LNCaP clone FGC (cell line): ENCODE measurements at places on chromosomes 5 and 9.

DNA sequence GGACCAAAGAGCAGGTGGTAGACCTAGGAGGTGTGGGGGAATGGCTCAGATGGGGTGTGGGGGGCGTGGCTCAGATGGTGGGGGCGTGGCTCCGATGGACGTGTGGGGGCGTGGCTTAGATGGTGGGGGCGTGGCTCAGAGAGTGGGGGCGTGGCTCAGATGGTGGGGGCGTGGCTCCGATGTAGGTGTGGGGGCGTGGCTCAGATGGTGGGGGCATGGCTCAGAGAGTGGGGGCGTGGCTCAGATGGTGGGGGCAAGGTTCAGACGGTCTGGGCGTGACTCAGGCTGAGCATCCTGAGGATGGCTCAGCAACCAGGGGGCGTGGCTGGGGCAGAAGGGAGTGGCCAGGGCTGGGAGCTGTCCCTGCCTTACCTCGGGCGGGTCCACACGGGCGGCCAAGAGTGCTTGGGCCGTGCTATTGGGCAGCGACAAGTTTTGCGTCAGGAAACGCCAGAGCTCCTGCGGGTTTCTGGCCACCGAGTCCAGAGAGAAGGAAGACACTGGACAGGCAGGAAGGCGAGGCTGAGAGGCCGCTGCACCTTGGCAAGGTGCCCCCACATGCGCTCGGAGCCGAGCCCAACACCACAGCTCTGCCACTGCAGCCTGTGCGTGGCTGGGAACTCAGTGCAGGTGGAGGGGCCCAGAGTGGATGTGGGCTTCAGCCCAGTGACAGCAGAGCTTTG lies 5.9 kb downstream of the ABCA2 start:
- peak; percentile 99 for DNase-seq

DNA sequence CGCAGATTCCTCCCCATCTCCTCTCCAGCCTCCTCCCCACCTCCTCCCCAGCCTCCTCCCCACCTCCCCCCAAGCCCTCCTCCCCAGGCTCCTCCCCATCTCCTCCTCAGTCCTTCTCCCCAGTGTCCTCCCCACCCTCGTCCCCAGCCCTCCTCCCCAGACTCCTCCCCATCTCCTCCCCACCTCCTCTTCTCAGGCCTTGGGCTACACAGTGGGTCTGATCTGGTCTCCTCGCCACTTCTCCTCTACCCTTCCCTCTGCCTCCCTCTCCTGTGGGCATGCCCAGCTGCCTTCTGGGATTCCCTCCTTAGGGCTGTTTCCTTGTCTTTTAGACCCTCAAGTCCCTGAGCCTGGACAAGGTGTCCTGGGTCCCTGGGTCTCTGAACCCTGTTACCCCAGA lies 28.3 kb downstream of the CXXC5 start:
- no peak for DNase-seq

GRCh38 chr5:168347368-168348083 lies 56.1 kb downstream of the WWC1 start:
- DNase-seq: no peak

DNA sequence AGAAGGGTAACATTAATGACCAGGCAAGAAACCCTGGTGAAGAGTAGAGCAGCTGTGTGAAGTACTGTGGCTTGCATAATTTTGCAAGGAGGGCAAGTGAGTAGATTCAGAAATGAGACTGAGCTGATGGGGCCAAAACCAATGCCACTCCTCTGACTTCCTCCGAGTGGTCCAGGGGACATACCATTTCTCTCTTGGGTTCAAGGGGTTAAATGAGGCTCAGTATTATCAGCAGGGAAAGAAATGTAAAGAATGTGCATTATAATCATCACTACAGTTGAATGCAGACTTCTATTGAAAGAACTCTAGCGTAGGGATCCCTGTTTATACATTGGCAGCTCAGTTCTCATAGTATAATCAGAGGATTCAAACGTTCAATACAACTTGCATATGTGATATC lies 9.9 kb downstream of the POLR3G start:
- no peak for DNase-seq

DNA sequence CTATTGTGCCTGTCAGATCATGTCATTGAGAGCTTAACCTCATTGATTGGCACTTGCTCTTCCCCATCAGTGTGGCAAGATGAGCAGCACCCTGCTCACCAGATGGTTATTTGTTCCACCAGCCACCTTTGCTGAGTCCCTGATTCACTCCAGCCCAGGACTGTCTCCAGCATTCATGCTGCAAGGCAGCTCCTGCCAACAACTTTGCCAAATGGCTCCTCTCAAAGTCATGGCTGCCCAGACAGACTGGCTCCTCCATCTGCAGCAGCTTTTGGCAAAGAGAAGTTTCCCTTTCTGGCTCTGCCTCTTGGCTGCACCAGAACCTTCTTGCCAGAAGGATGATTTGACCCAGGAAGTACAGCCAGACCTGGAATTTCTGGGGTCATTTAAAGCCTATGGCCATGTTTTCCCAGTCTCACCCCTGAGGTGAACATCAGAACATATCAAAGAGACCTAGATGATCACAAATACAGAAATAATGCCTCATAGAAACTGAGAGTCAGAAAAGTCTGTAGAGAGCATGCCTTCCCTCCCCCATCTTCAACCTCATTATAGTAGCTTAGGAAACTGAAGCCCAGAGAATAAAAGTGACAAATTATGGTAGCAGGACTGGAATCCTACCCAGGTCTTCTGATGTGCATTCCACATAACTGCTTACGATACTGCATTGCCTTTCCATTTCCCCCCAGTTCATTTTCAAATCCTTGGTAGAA lies 10.4 kb downstream of the PPP2R2B start:
- DNase-seq: no peak

DNA sequence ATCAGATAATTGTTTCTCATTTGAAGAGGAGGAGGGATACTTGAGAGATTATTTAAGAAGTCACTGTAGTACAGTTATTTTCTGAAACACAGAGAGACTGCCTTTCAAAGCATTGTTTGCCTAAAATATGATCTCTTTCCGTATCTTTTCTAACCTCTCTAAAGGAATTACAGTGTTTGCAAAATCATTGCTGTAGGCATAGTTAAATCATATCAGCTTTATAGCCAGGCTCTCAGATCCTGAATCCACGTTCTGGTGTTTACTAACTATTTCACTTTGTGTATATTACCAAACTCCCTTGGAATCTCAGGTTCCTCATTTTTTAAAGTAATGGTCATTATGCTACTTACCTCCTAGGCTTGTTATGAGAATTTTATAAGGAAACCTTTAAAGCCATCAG lies 1151.6 kb upstream of the CDH9 start:
- DNase-seq: peak; percentile 42

GRCh38 chr5:122656160-122656559 lies 118.7 kb upstream of the SNX2 start:
- DNase-seq: no peak

DNA sequence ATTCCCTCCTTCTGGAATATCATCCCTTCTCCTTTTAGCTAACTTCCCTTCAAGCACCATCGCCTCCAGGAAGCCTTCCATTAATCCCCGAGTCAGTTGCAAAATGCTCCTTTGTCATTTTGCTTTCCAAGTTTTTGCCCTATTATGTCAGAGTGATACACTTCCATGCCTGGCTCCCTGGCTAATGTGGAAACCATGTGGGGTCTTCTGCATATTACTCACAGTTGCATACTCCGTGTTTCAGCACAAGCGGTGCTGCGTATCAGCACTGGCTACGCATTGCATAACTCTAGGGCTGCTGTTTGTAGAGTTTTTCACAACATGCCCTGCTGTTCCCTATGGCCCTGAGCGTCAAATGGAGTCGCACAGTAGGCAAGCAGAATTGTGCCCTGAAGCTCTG lies 1.9 kb downstream of the TEX53 start:
- no peak for DNase-seq

GRCh38 chr9:110947491-110948044 lies 90.7 kb downstream of the LPAR1 start:
- DNase-seq: peak; percentile 50

DNA sequence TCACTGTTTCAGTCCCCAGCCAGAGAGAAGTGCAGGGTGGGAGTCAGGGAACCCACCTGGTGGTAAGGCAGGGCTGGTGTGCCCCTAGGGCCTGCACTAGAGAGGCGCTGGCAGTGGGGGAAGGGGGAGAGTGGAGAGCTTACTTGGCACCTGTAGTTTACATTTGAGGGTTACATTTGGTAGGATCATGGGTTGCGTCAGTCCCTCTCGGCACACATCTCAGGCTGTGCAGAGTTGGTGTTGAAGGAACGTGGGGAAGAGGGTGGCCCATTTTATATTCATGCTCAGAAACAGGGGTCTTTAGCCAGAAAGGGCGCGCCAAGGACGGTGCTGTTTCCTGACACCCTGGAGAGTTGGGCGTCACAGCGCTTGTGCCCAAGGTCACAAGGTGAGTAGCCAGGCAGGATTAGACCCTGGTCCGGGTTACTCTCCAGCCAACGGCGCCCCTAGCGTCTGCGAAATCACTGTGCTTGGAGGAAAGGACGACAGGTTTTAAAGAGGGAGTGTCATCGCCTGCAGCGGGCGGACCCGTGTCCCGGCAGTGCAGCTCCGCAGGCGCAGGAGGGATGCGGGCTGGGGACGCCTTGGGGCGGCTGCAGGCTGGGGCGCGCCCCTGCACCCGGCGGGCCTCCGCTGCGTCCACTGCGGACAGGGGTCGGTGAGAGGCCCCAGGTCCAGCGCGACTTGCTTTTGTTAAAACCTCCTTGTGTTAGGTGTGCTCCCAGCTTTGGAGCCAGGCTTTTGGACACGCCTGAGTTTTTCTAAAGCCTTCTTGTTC lies 272.6 kb downstream of the FANCC start:
- DNase-seq: no peak

DNA sequence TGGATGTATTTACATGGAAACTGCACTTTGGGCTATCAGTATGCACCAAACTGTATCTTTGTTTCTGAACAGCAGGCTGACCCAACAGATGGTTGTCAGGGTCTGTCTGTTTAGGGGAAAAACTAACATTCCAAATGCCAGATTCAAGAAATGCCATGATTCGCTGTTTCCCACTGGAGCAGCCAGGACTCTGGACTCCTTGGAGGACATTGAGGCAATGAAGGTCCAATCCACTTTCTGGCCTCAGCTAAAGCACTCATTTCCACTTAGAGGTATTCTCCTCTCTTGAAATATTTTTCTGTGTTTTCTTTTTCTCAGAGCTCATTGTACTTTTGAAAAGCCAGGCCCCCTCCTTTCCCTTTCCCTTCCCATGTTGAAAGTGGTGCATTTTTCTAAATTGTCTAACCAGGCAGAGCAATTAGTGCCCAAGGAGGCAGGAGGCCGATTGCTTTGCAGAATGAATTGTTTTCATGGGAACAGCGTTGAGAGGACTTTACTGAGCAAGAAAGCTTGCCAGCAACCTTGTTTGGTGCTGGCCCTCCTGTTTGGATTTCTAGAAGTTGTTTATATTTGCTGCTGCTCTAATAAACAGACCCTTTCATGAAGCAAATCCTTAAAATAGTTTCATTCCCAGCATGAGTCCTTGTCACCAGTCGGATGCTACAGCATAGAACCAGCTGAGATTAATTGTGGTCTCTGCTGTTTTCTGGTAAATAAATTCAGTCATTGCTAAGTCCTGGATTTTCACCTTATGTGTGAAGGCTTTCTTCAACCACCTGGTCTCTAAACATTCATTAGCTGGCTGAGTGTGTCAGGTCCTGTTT lies 132.8 kb upstream of the TAF11L2 start:
- no peak for DNase-seq

GRCh38 chr5:152505442-152506042 lies 100.5 kb upstream of the NMUR2 start:
- peak; percentile 13 for DNase-seq

- DNase-seq: no peak
Observed at GRCh38 chr9:125747765-125748445, 732 bp downstream of the PBX3 start.

GRCh38 chr9:120924698-120925534 lies 1.7 kb downstream of the TRAF1 start:
- no peak for DNase-seq

DNA sequence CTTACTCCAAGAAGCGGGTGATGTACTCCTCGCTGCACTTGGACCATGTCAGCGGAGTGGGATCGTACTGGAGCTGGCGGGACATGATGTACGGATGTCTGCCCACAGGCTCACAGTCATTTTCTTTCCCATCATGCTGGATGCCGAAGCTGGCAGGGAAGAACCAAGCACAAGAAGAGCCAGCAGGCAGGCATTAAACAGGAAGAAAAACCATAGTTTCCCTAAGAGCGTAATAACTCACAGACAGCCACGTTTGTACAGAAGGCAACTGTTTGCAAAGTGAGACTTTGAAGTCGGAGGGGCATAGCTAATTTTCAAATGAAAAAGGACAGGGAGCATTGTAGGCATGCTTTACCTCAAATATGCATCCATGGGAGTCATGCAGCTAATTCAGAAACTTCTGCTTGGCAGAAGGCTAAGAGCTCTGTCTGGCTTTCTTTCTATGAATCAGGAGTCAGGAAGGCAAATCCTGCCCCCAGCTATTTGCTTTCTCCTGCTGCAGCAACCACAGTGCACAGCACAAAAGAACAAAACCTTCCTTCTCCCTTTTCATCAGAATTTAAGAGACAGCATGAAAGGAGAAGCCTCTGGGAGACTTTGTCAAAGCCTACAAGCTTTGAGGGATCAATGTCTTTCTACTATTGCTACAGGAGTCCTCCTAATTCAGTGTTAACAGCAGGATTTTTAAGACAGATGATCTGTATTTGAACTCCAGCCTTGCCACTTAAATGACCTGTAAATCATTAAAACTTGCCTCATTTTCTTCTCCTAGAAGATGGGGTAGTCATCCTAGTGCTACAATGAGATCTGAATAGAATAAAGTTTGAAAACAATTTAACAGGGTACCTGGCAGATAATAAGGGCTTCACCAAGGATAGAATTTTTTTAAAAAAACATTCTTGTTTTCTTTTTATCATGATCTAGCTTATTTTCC lies 209.1 kb downstream of the TARS1 start:
- DNase-seq: no peak

GRCh38 chr9:134591082-134591571 lies 50.5 kb upstream of the COL5A1 start:
- no peak for DNase-seq

GRCh38 chr9:132415181-132415580 lies 5.2 kb downstream of the CFAP77 start:
- no peak for DNase-seq

DNA sequence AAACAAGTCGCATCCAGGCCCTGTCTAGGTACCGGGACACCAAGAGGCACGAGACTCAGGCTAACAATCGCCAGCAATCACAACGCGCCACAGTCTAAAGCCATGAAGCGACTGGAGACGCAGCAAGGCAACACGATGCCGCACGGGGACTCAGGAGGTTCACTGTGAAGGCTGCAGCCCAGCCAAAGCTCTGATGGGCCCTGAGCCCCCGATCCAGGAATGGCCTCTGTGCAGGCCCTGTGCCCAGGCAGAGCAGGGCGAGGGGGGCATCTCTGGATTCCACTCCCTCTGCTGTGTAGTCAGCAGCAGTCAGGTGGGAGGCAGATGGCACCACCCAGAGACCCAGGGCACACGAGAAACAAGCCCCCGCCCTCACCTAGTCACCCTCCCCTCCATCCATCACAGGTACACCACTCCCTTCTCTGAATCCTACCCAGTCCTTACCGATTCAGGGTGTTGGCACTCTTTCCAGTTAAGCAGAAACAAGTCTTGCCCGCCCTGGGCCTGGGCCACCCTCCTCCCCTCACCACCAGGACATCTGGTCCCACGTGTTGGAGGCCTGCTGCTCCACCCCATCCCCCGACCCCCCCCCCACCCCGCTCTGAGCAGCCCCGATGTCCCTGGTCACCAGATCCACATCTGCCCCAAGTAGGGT lies 1.1 kb downstream of the RALGDS start:
- DNase-seq: peak; percentile 41
